ENCODE measurements at places on chromosomes 6 and 20.

GRCh38 chr6:7933794-7934193, 23.2 kb upstream of the TXNDC5 start:
- no peak for DNase-seq

DNA sequence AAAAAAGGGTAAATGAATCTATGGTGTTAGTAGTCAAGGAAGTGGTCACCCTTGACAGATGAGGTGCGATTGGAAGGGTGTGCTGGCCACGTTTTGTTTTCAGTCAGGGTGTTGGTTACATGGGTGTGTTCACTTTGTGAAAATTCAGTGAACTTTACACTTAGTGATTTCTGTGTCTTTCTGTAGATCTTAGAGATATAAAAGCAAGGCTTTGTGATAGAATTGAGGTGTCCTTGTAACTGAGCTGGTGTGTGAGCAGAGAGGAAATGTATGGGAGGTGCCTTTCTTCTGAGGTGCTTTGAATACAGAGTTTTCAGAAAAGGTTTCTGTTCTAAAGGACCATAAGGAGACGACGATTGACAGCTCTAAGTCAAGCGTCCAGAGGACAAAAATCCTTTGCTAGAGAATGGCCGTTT, 90.5 kb downstream of the SAMD3 start:
- DNase-seq = no peak

DNA sequence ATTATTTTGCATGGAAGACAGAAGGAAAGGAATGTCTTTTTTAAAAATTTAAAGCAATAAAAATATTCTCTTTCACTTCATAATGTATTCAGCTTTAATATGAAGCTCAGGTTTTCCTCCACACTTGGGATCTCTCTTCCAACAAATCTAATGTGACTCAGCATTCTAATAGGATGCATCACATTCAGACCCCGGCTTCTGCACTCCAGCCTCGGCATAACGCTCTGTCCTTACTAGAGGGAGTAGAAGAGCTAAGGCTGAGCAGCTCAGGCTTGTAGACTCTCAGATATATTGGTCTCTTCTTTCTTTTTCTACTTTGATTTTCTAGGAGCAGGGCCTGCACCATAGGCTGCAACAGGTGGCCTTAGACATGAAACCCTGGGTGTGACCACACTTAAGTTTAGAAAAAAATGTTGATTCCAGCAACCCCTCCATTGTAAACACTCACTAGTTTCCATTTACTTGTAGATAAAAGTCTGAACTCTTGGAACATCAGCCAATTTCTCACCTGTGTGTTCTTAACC, 161.7 kb downstream of the PAK5 start:
- no peak for DNase-seq

- no peak for DNase-seq
Observed at GRCh38 chr6:23301556-23301955, 732.2 kb downstream of the HDGFL1 start.

- DNase-seq = no peak
Observed at GRCh38 chr20:63416631-63417030, 55.5 kb upstream of the CHRNA4 start.

DNA sequence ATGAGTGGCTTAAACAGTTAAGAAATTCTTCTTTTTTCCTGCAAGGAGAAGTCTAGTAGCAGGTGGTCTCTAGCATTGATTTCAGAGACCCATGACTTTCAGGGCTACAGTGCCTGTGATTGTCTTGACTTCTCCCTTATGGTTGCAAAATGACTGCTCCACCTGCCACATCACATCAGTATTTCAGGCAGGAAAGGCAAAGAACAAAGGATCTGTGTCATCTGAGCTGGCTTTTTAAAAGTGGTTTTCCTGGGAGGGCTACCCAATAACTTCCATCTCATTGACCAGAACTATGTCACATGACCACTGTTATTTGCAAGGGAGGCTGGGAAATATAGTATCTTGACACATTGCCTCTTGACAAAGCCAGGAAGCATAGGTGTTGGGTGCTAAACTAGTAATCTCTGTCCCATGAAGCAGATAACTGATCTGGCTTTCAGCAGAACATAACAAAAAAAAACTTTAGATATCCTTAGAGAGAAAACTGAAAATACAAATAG, 226.2 kb downstream of the DHX35 start:
- DNase-seq = no peak

DNA sequence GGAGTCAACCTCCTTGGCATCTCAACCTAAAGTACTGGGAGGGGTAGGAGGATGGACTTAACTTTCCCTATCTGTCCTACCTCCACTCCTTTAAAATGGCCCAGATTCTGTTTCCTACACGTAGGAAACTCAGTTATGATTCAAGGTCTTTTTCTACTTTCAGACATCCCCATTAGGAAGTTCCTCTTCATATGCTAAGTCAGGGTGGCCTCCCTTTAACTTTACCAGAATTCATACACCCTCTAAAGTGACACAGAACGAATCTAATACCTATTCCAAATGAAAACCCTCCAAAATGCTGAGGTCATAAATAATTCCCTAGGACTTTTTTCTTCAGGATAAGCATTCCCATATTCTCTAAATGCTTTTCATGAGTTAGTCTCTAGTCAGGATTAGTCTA, 15.6 kb downstream of the ARG1 start:
- DNase-seq = no peak

- DNase-seq = no peak
Observed at GRCh38 chr20:20210327-20210726, 157.6 kb upstream of the INSM1 start.

GRCh38 chr6:35686436-35686835, 2.3 kb downstream of the FKBP5 start:
- DNase-seq = no peak

DNA sequence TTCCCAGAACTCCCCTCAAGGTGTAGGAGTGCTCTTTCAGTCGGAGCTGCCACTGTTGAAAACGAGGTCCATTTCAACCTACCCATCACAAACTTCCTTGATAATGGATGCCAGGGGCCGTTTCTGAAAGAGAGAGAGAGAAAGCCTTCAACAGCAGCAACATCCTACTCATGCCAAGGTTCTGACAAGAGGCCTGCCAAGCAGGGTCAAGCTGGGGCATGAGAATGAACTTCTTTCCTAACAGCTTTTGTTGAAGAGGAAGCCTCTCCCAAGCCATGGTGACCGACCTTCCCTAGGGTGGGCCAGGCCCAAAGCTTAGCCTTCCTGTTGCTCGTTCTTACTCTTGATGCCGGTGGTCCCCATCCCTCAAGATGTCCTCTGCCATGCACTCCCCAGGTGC, 12.4 kb downstream of the ELMO2 start:
- no peak for DNase-seq

GRCh38 chr6:33587529-33587928, 7.5 kb upstream of the BAK1 start:
- DNase-seq = no peak

- no peak for DNase-seq
Observed at GRCh38 chr6:163355426-163355991, 59.0 kb upstream of the QKI start.

DNA sequence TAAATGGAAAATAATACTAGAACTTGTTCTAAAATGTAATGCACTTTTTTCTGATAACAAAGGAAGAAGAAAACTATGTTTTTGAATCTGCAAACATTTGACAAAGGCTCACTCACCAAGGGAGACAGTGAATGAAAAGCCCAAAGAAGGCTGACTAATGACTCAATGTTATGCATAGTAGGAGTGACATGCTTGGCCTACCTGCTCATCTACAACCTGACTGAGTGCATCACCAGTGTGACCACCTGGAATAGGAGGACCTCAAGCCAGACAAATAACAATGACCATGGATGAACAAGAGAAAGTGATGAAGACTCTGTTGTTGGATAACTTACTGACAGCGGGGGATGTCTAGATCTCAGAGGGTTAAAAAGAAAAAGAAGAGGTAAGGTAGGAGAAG, 157.2 kb downstream of the SIM1 start:
- DNase-seq = no peak

GRCh38 chr6:11710311-11710761, 68.3 kb downstream of the ADTRP start:
- DNase-seq = no peak

Data from WTC11 (cell line).